ENCODE measurements at places on chromosomes 16 and 17.
A peak's percentile ranks its signal among the peaks of the same experiment; 100 is the strongest.

DNA sequence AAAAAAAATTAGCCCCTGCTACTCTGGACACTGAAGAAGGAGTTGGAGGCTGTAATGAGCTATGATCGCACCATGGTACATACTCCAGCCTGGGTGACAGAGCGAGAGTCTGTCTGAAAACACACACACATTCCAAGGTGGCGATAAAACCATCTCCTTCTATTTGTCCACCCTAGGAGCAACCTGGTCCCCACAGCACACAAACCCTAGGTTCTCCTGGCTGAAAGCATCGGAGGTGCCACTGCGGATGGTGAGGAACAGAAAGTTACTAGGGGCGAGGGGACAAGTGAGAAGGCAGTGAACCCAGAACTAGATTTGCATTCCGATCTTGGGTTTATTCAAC, 1.4 kb upstream of the ECI1 start:
- no peak for DNase-seq

DNA sequence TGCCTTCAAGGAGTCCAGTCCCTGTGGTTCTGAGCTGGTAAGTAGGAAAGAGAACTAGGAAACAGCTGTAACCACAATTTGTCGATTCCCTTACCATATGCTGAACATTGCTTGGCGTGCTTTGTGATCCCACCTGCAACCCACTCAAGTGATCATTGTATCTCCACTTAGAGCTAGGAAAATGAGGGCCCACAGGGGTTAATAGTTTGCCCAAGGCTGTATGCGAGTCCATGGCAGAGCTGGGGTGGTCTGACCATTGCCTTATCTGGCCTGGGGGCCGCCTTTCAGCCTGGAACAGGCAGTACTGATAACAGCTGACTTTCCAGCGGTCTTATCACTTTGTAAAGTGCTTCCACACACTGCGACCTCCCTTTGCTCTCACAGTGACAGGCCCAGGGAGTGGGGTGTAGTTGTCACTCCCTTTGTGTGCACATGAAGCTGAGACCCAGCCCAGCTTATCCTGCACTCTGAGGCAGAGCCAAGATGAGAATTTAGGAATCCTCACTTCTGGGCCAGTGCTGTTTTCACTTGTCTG, 9.8 kb downstream of the MYL4 start:
- no peak for DNase-seq

DNA sequence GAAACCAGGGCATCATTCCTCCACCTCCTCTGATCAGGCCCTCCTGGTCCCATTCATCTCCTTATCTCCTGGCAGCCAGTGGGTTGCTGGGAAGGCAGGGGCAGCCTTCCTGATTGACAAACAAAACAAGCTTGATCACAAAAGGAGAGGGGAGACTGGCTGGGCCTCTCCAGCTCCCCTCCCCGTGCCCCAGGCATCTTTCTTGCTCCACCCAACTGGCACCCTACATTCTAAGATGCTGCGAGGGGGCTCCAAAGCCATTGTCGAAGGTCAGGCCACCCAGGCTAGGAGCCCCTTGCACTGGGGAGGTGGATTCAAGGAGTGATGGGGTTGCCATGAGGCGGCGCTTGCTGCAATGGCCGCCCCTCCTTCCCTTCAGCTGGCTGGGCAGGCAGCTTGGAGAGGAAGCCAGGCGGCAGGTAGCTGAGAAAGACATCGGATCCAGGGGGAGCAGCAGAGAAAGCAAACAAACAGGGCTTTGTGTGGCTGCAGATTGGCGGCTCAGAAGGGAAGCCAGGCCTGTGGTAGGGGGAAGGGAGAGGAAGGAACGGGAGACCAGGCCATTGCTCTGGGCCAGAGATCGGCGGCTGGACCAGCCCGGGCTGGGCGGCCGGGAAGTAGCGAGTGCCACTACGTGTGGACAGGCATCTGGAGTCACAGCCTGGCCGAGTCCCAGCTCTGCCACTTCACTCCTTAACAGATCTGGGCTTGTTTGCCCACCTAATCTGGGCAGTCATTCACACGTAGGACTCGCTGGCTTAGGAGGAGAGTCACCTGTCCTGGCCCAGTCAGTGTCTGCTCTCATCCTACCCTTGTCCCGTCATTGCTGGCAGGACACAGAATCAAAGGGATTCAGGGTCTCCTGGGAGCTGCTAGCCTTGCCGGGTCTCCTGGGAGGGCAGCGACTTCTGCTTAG, 12.3 kb downstream of the RAI1 start:
- peak; percentile 75 for DNase-seq

DNA sequence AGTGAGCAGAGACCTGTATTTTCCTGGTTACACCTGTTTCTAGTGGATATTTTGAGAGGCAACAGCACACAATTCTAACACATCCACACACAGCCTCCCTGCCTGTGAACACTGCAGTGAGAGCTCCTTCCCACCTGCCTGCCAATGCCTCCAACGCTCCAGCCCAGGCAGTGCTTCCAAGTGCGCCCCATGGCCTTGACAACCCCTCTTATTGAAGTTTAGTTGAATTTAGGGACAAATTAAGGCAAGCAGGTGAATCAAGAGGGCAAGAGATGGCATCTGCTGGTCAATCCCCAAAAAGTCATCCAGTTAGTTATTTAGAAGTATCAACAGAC, 4.7 kb upstream of the MXRA7 start:
- no peak for DNase-seq

DNA sequence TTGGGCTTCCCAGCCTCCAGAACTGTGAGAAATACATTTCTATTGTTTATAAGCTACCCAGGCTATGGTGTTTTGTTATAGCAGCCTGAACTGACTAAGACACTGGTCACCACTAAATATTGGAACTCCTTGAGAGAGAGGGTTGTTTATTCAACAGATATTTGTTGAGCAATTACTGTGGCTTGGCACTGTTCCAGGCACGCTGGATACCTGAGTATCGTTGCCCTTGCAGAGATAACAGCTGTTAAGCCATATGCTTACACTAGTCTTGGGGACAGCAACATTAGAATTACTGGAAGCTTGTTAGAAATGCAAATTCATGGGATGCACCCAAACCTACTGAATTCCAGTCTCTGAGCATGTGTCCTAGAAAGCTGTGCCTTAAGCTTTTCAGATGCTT, 230.7 kb downstream of the HS3ST4 start:
- no peak for DNase-seq

GRCh38 chr17:72192800-72193192, 72.0 kb downstream of the SOX9 start:
- no peak for DNase-seq

- DNase-seq: no peak
Observed at GRCh38 chr17:13503526-13503925, 98.2 kb downstream of the HS3ST3A1 start.

DNA sequence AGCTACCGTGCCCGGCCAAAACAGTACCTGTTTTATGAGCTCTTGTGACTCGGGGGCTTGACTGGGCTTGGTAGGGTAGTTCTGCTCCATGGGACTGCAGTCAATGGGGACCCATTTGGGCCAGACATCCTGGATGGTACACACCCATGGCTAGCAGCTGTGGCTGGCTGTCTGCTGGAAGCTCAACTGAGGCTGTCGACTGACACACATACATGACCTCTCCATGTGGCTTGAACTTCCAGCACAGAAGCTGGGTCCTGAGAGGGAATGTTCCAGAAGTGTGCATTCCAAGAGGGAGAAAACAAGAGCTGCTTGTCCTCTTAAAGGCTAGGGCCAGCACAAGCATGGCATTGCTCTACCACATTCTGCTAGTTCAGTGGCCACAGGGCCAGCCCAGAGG, 14.9 kb upstream of the NKD1 start:
- no peak for DNase-seq

- DNase-seq: no peak
Observed at GRCh38 chr17:69703751-69704150, 289.3 kb downstream of the MAP2K6 start.

GRCh38 chr17:66509926-66510325, 207.5 kb downstream of the PRKCA start:
- DNase-seq: no peak

DNA sequence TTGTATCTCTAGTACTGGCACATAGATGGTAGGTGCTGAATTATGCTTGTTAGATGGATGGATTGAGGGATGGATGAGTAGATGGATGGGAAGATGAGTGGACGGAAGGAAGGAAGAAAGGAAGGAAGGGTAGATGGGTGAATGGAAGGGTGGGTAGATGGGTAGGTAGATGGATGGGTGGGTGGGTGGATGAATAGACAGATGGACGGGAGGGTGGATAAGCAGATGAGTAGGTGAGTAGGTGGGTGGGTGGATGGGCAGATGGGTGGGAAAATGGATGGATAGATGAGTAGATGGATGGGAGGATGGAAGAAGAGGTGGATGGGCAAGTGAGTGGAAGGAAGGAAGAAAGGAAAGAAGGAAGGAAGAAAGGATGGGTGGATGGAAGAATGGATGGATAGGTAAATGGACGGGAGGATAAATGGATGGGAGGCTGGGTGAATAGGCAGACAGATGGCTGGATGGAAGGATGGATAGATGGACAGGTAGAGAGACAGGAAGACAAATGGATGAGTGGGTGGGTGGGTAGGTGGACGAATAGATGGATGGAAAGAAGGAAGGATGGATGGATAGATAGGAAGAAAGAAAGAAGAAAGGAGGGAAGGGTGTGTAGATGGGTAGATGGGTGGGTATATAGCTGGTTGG, 56.9 kb downstream of the MYH11 start:
- DNase-seq: no peak

- no peak for DNase-seq
Observed at GRCh38 chr17:80183581-80184422, 14.0 kb downstream of the CARD14 start.

DNA sequence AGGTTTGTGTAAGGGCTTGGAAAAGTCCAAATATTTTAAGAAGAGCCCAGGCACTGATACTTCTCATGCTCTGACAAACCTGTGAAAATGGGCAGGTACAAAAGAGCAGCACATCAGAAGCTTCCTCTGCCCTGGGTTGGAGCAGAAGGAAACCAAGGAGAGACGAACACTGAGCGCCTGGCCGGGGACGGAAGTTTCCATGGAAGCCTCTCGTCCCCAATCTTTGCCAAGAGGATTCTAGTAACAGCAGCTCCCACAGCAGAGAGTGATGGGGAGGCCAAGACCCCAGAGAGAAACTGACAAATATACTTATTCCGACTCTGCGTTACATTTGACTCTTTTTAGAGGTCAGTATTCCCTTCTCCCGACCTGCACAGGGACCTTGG, 268.5 kb downstream of the C16orf95 start:
- DNase-seq: peak; percentile 39

DNA sequence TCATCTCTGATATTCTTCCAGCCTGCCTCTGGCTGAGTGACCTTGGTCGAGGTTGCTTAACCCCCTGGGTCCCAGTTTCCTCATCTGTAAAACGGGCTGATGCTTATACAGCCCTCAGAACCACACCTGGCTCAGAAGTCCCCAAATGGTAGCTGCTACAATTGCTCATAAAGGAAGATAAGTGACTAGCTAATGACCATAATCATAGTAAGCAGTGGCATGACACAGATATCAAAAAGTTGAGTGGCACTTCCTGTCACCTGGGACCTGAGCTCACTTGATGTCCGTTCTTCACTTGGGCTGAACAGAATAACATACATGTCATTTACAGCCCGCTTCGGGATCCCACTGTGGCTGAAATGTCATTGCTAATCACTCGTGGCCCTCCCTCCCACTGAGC, 1.8 kb downstream of the MGRN1 start:
- DNase-seq: no peak

DNA sequence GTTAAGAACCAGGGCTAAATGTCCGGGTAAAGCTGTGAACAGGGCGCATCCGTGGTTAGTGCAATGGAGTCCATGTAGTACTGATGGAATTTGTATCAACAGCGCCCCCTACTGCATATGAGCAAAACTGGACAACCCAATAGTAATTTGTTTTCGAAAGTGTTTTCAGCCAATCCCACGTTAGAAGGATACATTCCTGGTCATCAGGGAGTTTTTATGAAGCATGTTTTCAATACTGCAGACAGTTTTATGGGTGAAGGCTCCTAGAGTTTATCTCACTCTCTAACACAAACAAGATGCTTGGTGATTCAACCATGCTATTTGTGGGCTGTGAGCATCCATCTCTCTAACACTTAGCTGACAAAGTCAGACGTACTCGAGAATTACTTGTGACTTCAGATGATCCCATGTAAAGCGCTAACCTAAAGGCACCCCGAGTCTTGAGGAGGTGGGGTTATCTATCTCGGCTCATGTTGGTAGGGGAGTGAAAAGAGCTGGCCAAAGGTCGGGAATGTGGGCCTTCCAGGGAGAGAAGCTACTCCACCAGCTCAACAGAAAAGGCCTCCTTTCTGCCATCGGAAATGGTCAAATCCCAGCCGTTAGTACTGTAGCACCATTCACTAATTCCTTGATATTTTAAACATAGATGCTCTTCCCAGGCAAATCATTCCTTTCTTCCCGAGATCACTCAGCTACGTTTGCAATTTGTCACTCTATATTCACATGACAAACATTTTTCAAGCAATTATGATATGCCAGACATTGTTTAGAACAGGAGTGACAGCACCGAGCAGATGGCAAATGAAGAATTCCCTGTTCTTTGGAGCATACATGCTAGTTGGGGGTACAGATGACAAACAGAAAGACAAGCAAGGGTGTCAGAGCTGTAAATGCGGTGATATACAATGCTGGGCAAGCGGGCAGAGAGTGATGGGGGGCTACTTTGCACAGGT, 46.9 kb upstream of the HNF1B start:
- DNase-seq: no peak

DNA sequence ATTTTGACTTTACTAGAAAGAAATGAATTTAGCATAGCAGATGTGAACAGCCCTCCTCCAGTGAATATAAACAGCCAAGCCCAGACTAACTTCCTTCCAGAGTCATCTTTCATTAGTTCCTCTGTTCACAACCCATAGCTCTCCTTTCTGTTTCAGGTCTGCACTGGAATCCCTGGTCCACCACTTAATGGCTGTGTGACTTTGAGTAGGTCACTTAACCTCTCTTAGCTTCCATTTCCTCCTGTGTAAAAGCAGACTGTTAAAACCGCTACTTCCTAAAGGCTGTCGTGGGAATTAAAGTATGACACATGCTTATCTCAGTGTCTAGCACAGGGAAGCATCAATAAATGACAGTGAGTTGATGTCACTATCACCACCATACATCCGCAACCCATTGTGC, 7.5 kb downstream of the SLC6A4 start:
- DNase-seq: no peak

DNA sequence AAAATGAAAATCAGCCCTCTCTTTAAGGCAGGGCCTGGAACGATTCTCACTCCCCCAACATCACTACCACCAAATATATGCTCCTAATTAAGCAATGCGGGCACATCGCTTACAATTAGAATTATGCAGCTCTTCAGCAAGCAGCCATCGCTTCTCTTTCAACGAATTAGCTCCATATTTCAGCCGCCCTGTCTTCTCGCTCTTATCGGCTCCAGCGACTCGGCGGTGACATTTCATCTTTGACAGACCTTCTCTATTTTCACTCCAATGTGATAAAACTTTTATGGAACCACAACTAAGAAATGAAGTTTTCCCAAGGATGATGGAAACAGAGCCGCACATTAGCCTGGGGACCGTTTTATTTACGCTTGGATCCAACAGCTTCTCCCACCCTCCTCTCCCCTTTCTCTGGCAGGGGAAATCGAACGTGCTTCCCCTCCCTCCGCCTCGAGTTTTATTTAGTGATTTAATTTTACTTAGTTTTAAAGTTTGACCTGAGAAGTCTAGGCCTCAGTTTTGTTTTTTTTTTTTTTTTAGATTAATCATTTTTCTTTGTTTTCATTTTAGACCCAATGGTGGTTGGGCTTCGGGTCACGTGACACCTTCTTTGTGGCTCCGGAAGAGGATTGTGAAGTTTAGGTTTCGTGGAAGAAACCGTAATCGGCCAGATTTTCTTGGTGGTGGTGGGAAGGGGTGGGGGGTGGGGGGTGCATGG, 3.1 kb upstream of the HOXB2 start:
- DNase-seq: no peak

All from right hindlimb (tissue), 1 donor.